Choroid plexus epithelial cell (primary cell): ENCODE measurements at places on chromosomes 1 and 21.

DNA sequence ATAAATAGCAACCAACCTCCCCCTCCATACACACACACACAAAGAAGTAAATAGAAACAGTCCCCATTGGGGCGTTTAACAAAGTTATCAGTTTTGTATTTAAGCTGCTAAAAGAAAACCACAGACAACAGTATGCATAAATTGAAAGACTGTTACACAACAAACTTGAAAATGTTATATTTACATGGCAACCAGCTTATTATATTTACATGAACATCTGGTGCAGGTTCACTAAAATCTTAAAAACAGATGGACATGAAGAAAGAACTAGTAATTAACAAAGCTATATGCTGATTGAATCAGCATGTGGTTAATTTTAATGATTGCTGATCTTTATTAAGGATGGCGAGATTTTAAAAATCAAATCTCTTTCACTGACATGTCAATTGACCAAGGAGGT is 384.7 kb downstream of the LRRIQ3 start:
- no peak for DNase-seq

GRCh38 chr21:16002874-16003466 is 273.2 kb downstream of the USP25 start:
- DNase-seq: peak; percentile 75

DNA sequence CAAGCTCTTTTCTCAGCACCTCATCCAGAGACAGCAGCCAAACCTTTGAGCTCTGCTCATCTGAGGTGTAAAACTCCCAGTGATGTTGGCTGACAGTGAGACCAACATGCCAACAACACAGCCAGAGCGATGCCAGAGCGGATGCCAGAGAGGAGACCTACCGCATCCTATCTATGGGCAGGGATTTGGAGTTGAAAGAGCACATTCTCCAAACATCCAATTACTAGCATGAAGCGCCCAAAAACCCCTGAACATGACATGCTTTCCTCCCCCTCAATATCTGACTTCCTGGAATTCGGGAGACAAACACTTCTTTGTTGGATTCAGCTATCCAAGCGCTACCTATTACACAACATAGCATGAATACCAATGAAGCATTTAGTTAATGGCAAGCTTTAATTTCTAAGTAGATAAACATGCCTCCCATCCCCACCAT is 23.1 kb upstream of the PAXBP1 start:
- no peak for DNase-seq

DNA sequence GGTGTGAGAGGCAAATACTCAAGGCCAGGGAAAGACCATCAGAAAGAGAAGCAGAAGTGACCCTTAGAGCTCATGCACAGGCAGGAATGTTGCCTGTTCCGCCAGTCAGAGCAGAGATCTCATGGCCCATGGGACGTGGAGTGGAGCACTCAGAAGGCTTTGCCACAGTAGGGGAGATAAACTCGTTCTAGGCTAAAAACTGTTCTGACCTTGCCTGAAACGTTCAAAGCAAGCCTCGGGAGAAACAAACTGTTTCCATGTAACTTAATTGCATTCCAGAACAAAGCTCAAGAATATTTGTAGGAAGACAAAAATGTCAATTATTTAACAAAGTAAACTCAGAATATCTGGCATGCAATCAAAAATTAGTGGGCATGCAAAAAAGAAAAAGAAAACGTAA is 20.7 kb upstream of the SLC19A1 start:
- DNase-seq: peak; percentile 56

DNA sequence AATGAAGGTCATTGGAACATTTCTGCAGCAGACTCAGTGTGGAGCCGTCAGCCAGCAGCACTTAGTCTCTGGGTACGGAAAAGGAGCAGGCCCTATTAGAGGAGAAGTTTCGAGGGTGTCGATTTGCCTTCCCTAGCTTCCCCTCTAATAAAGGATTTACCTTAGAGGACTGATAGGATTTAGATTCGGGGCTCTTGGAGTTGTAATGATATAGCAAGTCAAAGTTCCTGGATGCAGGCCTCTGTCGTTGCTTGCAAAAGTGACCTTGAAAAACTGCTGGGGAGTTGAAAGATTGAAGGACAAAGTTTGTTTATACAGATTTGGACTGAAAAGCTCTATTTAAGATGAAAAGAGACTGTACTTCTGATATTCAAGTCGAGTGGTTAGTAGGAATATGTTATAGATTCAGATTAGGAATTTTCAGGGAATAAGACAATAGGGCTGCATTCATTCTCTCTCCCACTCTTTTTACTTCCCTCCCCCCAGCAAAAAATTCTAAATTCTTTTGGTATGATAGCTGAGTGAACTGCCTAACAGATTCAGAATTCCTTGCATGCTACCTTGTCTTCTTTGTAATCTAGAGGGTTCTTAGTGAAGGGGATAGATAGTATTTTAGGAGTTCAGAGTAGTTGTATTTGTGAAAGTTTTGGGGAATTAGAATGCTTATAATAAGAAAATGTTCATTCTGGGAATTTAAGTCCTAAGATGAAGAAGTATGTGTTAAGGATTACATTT is 19.2 kb downstream of the NFYC start:
- no peak for DNase-seq

GRCh38 chr1:4267381-4268261 is 367.5 kb upstream of the C1orf174 start:
- no peak for DNase-seq

DNA sequence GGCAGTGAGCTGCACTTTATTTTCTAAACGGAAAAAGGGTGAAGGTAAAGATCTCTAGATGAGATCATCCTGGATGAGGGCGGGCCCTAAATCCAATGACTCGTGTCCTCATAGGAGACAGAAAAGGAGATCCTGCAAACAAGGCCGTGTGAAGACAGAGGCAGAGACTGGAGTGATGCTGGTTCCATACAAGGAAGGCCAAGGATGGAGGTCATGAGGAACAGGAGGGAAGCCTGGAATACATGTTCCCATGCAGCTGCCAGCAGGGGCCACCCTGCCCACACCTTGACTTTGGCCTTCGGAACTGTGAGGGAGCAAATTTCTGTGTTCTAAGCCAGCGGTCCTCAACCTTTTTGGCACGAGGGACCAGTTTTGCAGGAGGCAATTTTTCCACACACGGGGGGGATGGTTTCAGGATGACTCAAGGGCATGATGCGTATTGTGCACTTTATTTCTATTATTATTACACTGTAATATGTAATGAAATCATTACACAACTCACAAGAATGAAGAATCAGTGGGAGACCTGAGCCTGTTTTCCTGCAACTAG is 94.3 kb downstream of the PSMG1 start:
- peak; percentile 62 for DNase-seq
